ENCODE measurements at places on chromosomes 12 and 14.

DNA sequence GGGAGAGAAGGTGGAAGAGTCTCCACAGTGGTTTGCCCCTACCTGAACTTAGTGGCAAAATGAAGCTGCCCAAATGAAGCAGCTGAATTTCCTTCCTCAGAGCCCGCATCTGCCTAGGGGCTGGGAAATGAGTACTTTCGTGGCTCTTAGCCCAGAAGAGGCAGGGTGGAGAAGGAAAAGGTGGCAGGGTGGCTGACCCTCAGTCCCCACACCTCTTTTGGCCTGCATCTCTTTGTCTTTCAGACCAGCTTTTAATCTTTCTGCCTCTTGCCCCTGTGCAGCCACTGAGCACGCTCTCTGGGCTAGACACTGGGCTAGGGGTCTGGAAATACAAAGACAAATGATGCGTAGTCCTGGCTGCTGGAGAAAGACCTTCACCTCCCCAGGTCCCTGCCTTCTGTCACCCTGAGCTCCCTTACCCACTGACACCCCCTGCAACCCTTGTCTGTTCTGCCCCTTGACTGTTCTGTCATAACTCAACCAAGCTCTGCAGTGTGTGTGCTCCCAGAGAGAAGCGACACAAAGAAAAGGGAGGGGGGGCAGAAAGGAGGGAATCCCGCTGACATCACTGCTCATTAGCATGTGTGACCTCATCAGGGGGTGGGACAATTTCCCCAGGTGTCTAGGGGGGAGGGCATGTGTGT, 371 bp upstream of the REM2 start:
- DNase-seq = no peak

GRCh38 chr14:61911574-61911973, 149.4 kb downstream of the SNAPC1 start:
- no peak for DNase-seq

DNA sequence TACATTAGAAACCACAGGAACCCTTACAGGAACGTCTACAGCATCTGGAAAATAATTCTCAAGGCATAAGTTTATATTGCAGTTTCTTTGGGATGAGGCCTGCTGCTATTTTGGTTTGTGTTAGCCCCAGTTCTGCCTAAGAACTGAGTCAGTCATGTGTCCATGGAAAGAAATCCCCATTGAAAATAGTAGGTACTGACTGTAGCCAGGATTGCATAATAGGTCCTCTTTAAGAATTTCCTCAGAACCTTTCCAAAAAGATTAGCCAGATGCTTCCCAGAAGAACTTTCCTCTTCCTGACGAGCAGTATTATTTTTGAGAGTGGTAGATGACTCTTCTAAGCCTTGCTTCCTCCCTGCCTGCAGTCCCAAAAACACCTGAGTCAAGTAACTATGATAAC, 52.6 kb downstream of the RASSF8 start:
- peak; percentile 80 for DNase-seq

DNA sequence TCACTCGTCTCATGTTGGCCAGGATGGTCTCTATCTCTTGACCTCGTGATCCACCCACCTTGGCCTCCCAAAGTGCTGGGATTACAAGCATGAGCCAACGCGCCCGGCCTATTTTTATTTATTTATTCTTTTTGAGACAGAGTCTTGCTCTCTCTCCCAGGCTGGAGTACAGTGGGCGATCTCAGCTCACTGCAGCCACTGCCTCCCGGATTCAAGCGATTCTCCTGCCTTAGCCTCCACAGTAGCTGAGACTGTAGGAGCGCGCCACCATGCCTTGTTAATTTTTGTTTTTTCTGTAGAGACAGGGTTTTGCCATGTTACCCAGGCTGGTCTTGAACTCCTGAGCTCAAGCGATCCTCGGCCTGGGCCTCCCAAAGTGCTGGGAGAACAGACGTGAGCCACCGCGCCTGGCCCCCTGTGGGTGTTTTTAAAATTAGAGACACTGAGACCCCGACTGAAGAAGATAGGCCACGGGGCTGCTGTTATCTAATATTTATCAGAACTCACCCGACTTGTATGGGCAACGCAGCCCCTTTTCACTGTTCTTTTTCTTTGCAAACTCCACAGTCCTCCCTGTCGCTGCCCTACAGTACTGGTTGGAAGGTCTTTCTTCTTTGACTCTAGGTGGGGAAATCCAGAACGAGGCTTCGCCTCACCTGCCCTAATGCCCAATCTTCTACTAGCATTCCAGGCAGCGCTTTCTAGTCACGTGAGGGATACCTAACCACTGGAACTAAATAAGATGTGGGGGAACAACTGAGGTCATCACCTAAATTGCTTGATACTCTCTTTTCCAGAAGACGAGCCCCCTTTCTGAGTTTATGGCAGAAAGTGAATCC, 1.4 kb upstream of the GABARAPL1 start:
- DNase-seq = no peak

DNA sequence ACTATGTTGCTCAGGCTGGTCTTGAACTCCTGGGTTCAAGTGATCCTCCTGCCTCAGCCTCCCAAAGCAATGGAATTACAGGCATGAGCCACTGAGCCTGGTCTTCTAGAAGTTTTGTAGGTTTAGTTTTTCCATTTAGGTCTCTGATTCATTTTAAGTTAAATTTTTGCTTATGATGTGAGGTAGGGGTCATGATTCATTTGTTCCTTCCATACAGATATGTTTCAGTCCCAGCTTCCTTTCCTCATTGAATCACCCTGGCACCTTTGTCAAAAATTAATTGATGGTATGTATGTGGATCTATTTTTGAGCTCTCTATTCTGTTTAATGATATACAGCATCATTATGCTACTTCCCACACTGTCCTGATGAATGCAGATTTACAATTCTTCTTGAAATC, 25.6 kb upstream of the CABP1 start:
- no peak for DNase-seq

DNA sequence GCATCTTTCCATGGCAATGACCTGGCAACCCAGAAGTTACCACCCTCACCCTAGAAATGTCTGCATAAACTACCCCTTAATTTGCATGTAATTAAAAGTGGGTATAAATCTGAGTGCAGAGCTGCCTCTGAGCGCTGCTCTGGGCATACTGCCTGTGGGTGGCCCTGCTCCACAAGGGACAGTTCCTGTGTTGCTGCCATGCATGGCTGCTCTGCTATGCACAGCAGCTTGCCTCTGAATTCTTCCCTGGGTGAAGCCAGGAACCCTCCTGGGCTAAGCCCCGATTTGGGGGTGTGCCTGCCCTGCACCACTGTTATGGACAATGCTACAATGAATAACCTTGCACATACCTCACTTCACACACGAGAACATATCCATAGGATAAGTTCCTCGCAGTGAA, 35.7 kb upstream of the GPR132 start:
- no peak for DNase-seq

GRCh38 chr12:7217475-7218069, 28.1 kb downstream of the PEX5 start:
- no peak for DNase-seq

DNA sequence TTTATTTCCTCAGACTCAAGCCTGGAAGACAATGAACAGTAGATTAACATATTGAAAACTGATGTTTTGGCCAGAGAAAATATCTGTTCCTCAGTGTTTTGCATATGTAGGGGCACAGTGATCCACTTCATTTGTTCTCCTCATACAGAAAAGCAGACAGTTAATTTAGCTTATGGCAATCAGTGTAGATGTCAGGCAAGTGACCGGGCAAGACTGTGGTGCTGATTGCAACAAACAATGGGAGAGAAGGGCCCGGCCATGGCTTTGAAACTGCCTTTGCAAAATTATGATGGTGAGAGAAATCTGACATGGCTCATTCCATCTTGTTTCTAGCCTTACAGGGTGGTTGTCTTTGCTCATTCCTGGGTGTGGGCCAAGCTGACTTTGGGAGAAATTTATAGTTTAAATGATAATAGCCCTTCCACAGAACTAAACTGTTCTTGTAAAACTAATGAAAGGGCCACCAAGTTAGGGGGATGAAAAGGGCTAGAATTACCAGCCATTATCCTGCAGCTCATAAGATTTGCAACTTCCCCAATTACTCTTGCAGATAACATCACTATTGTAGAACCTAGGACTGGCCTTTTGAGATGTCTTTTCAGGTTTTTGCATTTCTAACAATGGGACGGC, 220.3 kb downstream of the KTN1 start:
- DNase-seq = no peak

DNA sequence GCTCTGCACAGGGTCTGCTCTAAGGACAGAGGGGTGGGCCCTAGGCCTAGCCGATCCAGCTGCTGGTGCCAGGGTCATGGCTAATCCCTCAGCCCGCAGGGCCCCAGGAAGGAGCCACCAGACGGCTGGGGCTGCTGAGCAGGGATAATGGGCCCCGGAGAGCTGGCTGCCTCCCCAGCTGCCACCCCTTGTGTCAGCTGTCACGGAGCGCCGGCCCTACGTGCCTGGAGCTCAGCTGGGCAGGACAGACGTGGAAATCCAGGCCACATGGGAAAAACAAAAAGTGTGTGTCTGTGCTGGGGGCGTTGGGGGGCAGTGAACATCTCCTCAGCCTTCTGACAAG, 36.2 kb downstream of the CHGA start:
- DNase-seq = no peak

GRCh38 chr12:96889273-96889933, 17.7 kb upstream of the NEDD1 start:
- DNase-seq = peak; percentile 31

GRCh38 chr12:41473441-41473840, 285.3 kb downstream of the PDZRN4 start:
- no peak for DNase-seq

GRCh38 chr12:79085106-79085682, 220.6 kb downstream of the SYT1 start:
- DNase-seq = no peak

- no peak for DNase-seq
These were observed 88.8 kb downstream of the CCDC60 start for GRCh38 chr12:119423285-119423684.

- DNase-seq = no peak
These were observed 752 bp downstream of the PRICKLE1 start for GRCh38 chr12:42588524-42589464.

- DNase-seq = no peak
These were observed 36.6 kb downstream of the NID2 start for GRCh38 chr14:52032204-52032801.

DNA sequence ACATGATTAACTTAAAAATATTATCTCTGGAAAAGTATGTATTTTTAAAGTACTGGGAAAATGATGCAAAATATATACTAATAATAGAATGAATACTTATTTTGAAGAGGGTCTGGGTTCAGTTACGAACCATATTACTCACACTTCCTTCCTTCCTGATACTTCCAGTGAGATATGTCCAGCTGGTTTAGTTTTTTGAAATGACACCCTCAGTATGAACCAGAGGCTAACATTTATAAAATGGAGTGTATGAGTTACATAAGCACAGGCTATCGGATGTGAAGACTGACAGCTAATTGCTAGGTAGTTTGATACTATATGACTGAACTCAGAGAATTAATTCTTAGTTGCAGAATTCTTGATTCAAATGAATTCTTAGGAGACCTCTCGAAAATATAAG, 122.9 kb downstream of the OTOGL start:
- no peak for DNase-seq

DNA sequence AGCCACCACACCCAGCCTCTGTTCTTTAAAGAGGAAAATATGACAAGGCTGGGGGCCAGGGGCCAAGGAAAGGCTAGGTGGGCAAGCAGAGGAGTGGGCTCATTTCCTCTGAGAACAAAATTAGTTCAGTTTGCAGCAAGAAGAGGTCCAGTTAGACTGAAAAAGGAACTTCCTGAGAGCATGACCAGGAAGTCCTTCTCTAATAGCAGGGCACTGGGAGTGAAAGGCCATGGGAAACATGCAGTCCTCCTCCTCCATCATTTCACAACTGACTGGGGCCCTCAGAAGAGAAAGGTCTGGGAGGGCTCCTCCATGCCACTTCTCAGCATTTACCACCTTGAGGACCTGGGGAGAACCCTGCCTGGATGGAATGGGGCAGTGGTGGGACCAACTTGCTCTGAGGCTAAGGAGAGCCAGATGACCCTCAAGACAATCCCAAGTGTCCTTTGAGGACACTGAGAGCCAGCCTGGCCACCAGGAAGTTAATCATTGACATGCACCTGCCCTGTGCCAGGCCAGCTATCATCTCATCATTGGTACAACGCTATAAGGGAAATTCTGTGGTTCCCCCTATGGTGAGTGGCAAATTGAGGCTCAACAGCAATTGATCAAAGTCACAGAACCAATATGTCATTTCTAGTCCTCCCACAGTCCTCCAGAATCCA, 2.0 kb downstream of the AQP2 start:
- DNase-seq = no peak

- no peak for DNase-seq
These were observed 27.3 kb downstream of the PTPRB start for GRCh38 chr12:70609739-70610491.

GRCh38 chr12:121798787-121799155, 5.0 kb upstream of the SETD1B start:
- no peak for DNase-seq

GRCh38 chr14:50943261-50943942, 881 bp downstream of the PYGL start:
- DNase-seq = no peak

- no peak for DNase-seq
These were observed 45.6 kb downstream of the MAGOHB start for GRCh38 chr12:10567813-10568212.

- peak; percentile 92 for DNase-seq
These were observed 117.1 kb downstream of the HMGA2 start for GRCh38 chr12:65941388-65941787.

DNA sequence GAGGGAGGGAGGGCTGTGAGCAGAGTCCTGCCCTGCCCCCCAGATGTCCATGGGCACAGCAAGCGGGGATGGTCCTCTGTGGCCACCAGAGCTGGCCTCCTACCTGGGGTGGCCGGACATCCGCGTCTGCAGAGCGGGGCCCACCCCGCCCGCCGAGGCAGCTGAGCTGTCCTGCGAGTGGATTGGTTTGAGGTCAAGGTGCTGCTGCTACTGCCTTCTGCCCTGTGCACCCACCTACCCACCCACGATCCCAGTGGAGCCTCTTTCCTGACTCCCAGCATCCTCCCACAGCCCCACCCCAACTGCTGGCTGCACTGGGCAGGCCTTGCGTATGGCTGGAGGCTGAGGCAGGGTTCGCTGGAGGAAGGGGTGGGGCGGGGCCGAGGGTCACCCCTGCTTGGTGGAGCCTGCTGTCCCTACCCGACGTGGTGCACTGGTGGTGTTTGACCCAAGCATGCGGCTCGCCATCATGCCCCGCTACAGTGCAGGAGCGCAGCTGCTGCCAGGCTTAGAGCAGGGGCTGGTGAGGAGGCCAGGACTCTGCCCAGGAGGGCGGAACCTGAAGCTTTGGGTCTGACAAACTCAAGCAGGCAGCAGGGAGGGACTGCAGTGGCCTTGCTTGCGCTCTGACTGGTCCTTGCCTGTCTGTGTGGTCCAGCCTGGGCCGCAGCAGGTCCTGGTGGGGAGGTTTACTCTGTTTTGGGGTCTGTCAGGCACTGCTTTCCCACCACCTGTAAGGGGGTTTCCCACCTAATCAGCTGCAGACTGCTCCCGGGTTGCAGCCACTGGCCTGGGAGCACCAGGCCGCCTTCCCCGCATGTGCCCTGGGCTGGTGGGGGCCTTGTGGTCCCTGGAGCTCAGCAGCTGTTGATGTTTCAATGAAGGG, 23.7 kb downstream of the CEP170B start:
- no peak for DNase-seq

DNA sequence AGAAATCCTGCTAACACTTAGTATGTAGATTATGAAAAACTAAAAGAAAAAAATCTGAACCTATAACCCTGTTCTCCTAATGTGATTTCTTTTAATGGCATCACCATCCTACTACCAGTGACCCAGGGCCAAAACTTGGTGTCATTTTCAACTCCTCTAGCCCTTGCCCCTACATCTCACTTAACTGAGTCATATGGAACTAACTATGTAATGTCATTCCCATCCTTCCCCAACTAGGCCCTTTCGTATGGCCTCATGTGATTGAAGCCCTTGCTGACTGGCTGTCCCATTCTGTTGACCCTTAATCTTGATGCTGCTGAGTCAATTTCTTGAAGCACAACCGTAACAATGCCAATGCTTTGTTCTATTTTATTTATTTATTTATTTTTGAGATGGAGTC, 7.6 kb downstream of the DMAC2L start:
- DNase-seq = no peak

All from GM04503 (cell line).